ENCODE measurements at places on chromosomes 2 and 18.
A peak's percentile ranks its signal among the peaks of the same experiment; 100 is the strongest.

- DNase-seq, result no peak
Observed at GRCh38 chr2:85541753-85542457, 2.9 kb downstream of the MAT2A start.

- DNase-seq, result no peak
Observed at GRCh38 chr2:20452551-20452950, 5.7 kb downstream of the RHOB start.

DNA sequence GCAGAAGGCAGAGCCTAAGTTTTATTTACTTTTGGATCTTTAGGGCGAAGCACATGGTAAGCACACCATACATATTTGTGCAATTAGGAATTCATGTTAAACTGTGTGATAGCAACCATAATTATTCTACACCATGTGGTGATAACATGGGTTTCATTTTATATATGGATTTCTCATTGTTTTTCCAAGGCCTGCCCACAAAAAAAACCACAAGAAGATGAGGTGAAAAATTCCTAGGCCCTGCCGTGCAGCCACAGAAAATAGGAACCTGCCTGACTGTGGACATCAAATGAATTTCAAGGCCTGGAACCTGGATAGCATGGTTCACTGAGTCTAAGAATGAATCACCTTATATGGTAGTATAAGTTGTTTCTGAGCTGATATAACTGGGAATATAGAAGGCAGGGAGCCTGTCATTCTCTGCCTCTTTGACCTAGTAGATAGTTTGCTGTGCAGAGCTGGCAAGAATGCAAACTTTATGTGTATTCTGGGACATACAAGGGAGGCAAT is 22.4 kb upstream of the SSB start:
- no peak for DNase-seq

GRCh38 chr2:31384351-31384750 is 30.2 kb downstream of the XDH start:
- DNase-seq, result no peak

- DNase-seq, result no peak
Observed at GRCh38 chr2:75634945-75635344, 11.6 kb upstream of the MRPL19 start.

DNA sequence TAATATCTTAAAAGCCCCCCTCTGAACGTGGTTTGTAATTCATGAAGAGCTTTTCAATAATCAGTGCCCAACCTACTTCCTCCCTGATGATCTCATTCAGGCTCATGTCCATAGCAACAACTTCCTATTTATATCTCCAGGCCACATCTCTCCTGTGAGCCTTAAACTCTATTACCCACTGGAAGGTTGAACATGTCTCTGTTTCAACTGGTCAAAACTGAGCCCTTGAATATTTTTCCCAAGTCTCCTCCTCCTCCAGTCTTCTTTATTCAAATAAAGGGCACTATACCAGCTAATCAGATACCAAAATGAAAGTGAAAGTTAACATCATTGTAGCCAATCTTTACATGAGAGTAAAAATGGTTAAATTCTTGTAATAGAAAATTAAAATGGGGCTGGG is 63.7 kb upstream of the ITGA4 start:
- DNase-seq, result peak; percentile 59

- no peak for DNase-seq
Observed at GRCh38 chr18:78984941-78985784, 5.5 kb downstream of the SALL3 start.

DNA sequence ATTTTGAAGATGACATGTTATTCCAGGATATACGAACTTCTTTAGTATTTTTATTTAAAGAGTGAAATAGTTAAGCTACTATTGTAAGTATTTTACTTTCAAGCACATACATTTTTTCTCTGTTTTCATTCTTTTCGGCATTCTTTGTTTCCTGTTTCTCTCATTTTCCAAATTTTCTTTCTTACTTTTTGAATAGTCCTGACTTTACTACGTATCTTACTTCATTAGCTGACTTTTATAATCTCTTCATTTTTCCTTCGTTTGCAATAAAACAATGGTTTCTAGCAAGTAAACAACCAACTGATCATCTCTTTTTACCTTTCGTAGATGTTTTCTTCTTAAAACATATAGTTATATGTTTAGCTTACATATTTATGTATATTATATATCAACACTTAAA is 11.8 kb downstream of the CAVIN2 start:
- no peak for DNase-seq

DNA sequence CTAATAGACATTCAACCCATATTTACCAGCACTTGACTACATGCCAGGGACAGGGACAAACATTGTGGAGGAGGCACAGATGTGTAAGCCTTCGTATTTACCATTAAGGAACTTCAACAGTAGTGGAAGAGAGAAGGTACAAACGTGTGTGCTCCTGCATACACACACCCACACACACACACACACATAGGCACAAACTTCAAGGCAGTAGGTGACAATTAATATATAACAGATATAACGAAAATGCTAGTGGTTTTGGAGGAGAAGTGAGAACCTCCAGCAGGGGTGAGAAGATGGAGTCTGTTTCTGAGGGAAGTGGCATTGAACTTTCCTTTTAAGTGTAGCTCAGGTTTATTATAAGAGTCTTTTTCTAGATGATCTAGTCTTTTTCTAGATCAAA is 231.1 kb downstream of the SETBP1 start:
- no peak for DNase-seq

DNA sequence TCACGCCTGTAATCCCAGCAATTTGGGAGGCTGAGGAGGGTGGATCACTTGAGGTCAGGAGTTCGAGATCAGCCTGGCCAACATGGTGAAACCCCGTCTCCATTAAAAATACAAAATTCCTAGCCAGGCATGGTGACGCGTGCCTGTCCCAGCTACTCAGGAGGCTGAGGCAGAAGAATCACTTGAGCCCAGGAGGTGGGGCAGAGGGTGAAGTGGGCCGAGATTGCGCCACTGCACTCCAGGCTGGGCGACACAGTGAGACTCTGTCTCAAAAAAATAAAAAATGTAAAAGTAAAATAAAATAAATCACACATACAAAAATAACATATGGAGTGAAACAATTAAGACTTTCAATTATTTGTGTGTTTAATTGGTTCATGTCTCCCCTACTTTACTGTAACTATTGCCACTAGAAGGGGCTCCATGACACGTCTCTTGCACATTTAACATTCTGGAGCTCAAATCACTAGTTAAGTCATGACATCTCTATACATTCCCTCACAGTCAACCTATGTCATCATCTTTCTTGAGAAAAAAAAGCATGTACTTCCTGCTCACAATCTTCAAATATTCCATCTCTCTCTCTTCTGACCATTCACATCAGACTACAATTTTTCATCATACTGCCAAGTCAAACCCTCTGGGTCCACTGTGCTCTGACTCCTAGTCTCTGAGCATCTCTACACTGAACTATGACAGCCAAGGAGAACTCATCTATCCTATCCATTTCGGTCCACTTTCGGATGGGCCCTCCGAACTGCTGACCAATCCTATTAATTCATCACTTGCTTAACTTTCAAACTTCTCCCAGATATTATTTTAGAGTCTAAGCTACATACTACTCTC is 6.7 kb downstream of the GFPT1 start:
- DNase-seq, result no peak

DNA sequence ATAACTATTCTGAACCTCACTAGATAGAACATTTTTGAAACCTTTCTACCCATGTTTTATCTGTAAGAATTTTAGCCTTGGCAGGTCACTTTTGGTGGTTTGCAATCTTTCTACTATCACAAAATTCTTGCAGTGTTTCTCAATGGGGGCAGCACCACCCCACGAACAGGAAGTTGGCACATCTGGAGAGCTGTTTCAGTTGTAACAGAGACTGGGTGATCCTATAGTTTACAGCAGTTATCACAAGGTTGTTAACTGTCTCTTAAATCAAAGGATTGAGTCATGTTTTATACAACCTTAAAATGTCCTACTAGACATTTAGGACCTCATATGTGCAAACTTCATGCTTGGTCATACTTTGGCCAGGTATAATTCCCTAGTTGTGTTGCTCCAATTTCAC is 829.2 kb downstream of the ERBB4 start:
- no peak for DNase-seq

DNA sequence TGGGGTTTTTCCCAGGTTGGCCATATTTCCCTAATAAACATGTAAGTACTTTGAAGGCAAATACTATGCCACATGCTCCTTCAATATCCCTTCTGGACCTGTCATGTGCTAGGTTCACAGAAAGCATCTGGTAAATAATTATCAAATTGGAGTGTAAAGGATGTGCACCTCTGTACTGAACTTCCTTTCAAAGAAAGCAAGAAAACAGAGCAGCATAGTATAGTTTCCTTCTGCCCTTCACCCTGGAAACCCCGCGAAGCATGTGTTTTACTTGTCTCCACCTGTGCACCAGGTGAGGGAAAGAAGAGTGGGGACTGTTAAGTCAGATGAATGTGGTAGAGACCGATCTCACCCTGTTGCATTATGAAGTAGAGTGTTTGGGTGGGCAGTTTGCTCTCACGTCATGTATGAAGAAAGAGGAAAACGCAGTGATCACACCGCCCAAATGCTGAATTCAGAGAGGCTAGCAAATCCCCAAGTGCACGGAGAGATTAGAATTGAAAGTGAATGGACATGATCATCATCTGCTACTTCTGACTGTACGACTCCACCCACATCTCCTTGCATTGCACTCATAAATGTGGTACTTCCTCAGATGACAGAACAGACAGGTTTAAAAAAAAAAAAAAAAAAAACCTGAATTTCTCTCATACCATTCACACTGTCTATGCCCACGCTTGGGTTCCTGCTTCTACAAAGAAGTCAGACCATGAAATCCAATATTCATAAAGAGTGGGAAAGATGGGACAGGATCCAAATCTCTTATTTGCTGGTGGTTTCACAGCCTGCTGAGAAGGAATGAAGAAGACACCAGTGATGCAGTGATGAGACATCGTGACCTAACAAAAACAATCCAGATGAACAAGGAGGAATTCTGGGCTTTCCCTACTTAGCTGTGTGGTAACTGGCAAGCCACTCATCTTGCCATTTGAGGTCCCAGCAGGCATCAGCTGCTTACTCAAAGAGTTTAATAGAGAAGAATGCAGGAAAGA is 448.6 kb downstream of the BCL11A start:
- DNase-seq, result no peak

DNA sequence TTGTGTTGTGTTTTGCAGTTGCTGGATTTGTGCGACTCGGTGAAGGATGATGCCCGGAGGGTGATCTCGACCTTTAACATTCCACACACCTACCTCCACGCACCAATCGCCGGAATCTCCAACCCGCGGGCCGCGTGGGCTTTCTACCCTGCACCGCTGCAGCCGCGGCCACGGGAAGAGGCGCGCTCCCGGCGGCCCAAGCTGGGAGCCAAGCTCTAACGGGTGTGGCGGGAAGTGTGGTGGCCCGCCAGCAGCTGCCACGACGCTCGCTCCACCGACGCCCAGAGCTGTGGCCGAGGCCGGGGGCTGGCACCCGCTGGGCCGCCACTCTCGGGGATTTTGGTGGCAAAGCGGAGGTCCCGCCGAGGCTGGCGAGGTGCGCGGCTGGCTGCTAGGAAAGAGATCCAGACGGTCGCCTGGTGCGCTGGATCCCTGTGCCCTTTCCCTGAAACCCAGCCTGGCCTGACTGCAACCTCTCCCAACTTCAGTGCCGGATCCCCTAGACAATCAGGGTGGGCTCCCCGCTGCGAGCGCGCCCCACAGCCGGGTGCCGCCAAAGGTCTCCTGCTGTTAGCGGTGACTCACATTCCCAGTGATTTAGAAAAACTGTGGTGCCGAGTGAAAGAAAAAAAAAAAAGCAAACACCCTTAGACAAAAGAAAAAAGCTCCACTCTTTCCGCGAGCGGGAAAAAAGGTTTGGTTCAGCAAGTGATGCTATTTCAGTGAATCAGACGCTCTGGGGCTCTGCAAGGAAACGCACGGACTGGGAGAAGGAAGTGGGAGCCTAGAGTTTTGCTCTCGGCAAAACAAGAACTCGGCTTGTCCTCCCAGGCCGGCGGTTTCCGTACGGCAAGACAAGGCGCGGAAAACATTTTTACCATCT is 2.9 kb upstream of the BCL2L11 start:
- DNase-seq, result no peak

DNA sequence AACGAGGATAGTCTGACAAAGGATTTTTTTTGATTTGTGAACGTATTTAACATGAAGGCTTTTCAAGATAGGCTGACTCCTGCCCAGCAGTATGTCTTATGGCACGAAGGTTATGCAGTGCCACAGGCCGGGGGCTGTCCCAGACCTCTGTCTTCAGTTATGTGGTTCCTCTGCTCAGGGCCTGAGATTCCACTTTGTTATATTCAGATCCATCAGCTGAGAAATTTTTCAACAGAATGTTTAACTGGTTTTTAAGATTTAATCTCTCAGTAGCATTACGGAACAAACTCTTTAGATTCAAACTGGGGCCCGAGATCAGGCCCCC is 20.0 kb downstream of the C2orf74 start:
- no peak for DNase-seq

- DNase-seq, result no peak
Observed at GRCh38 chr2:65277791-65278483, 50.3 kb downstream of the ACTR2 start.

DNA sequence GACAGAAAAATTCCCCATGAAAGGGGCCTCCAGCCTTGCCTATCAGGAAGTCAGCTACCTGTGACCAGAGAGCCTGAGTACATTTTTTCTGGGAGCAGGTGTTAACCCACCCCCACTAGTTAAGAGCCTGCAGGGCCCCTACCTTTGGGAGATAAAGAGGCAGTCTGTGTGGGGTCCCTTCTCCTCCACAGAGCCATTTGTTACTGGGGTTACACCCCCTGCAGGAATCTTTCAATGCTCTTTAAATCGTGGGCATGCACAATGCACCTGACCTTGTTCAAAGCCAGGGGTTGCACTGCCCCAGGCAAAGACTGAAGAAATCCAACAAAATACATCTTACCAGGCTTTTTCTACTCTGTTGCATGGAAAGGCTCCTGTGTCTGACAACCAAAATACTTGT is 15.7 kb upstream of the LYPD6 start:
- DNase-seq, result no peak

- no peak for DNase-seq
Observed at GRCh38 chr2:120953066-120953756, 217.5 kb downstream of the GLI2 start.

- peak; percentile 67 for DNase-seq
Observed at GRCh38 chr2:218398437-218399390, 954 bp upstream of the CTDSP1 start.

GRCh38 chr2:241680827-241681599 is 5.6 kb downstream of the DTYMK start:
- no peak for DNase-seq

- DNase-seq, result peak; percentile 23
Observed at GRCh38 chr2:197934934-197935289, 130.5 kb downstream of the PLCL1 start.

GRCh38 chr18:44170208-44170880 is 510.3 kb upstream of the SETBP1 start:
- no peak for DNase-seq

- DNase-seq, result no peak
Observed at GRCh38 chr2:127515383-127515915, 10.8 kb downstream of the IWS1 start.

- DNase-seq, result no peak
Observed at GRCh38 chr2:134178138-134178877, 75.6 kb upstream of the MGAT5 start.

- no peak for DNase-seq
Observed at GRCh38 chr2:15163326-15163725, 397.8 kb downstream of the NBAS start.
